ENCODE measurements at places on chromosomes 12 and 14. TPM values are rescaled to one million over a fixed set of nuclear protein-coding genes. Genes with fewer than 3 reads are reported as not detected.

The FAR2 gene
- total RNA-seq, result 1.1 TPM

The FAIM2 gene
- total RNA-seq, result 14.1 TPM

The TEP1 gene
- 10.3 TPM for total RNA-seq

The SCARB1 gene
- total RNA-seq, result 17.2 TPM

The PRB2 gene
- not detected for total RNA-seq

The RASAL1 gene
- total RNA-seq, result not detected

The PDZRN4 gene
- total RNA-seq, result not detected

The GLT1D1 gene
- total RNA-seq, result 1.5 TPM

The CNTN1 gene
- total RNA-seq, result 0.66 TPM

DNA sequence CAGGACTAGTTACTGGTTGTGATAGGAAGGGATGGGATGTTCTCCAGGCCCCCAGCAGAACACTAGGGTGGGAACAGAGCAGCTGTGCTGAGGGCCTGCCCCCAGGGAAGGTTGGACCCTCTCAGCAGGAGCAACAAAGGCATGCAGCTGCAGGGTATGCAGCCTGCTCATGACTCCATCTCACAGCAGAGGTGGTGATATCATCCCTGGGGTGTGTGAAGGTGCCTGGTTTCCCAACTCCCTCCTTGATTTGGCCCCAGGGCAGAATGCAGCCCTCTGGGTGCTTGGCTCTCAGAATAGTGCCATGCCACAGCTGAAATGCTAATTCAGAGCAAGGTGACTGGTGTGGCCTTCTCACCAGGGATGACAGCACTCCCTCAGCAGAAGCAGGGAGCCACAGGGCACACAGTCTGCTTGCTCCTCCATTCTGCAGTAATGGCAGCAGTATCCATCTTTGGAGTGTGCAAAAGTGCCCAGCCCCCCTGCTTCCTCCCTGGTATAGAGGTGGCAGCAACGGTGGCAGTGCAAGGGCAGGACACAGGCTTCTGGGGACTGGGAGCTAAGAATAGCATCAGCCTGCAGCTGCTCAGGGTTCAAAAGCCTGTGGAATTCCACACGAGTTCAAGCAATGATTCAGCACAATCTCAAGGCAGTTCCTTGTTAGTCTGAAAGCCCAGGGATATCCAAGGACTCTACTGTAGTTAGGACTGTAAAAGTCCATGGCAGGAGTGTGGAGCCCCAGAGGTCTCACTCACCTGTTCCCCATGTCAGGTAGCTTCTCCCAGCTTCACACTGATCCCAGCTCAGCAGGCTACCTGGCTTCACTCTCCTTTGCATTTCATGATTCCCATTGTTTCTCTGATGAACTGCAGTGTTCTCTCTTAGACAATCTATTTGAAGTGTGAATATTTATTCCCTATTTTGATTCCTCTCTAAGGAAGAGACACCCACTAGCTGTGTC is 298.1 kb upstream of the FOXG1 start:
- no peak for DNase-seq
- H3K36me3 ChIP-seq, result no peaks in the 10 kb centered on the region
- H3K4me3 ChIP-seq, result no peak overlapping the region
- H3K27ac ChIP-seq, result no peak overlapping the region

- H3K36me3 ChIP-seq, result no peaks in the 10 kb centered on the region
- H3K27me3 ChIP-seq, result no peaks in the 10 kb centered on the region
- no peak overlapping the region for H3K4me3 ChIP-seq
- no peaks in the 10 kb centered on the region for H3K4me1 ChIP-seq
- no peak overlapping the region for H3K27ac ChIP-seq
Measured at GRCh38 chr14:71527838-71528237, 404.4 kb upstream of the RGS6 start.

- peak overlapping the region; percentile 69 for H3K27ac ChIP-seq
- H3K4me3 ChIP-seq, result peak overlapping the region; percentile 75
- no peaks in the 10 kb centered on the region for H3K36me3 ChIP-seq
Measured at GRCh38 chr14:104140463-104141331, 2.3 kb downstream of the KIF26A start.

DNA sequence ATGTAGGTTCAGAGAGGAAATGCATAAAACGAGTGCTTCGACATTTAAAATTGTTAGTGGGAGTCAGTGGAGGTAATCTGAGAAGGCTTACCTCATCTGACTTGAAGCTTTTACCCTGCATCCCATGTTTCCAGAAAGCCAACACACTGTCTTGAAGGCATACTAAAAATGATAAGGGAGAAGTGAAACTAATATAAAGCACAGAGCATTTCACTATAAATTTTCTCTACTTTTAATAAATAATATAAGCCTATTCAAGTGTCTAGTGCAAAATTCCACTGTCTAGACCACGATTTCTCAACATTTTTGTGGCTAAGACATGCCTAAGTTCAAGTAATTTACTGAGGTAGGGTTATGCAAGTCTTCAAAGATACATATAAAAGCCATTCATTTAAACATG is 29.1 kb upstream of the CDKL1 start:
- no peaks in the 10 kb centered on the region for H3K4me1 ChIP-seq
- no peak overlapping the region for H3K27ac ChIP-seq
- no peak overlapping the region for H3K4me3 ChIP-seq
- DNase-seq, result no peak

GRCh38 chr12:127292736-127293135 is 974.2 kb upstream of the TMEM132C start:
- DNase-seq, result no peak
- H3K36me3 ChIP-seq, result no peaks in the 10 kb centered on the region
- H3K4me1 ChIP-seq, result no peaks in the 10 kb centered on the region
- H3K27me3 ChIP-seq, result no peaks in the 10 kb centered on the region

- DNase-seq, result no peak
- H3K27ac ChIP-seq, result no peak overlapping the region
- H3K4me3 ChIP-seq, result no peak overlapping the region
- no peaks in the 10 kb centered on the region for H3K27me3 ChIP-seq
Measured at GRCh38 chr12:116492703-116493324, 66.4 kb upstream of the MAP1LC3B2 start.

DNA sequence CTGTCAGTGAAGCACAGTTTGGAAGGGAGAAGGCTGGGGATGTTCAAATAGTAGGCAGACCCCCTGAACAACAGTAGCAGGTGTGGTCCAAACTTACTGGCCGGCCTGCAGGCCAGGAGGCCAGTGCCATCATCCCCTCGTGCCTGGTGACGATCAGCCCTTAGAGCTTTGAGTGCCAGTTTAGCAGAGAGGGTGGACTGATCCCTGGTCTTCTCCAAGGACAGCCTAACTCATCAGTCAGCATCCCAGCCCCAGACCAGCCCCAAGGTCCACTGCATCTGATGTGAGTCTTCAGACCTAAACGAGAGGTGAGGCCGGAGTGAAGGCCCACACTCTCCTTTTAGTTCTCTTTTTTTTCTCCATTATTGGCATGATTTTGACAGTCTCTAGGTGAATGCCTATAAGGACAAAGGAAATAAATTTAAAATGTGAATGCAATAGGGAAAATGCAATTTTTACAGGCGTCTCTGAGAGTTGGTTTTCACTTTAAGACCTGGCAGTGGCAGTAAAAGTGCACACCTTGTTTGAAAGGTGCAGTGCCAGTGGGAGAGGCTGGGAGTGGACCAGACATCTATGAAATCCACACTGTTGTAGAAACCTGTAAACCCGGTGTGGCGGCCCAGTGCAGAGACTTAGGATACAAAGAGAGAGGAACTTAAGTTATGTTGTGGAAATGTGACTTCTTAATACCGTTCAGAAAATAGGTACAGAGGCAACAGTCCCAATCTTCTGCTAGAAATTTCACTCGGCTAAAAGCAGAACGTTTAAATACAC is 311.2 kb downstream of the CACNA1C start:
- no peaks in the 10 kb centered on the region for H3K27me3 ChIP-seq
- H3K36me3 ChIP-seq, result no peaks in the 10 kb centered on the region
- H3K27ac ChIP-seq, result no peak overlapping the region
- H3K4me3 ChIP-seq, result no peak overlapping the region

DNA sequence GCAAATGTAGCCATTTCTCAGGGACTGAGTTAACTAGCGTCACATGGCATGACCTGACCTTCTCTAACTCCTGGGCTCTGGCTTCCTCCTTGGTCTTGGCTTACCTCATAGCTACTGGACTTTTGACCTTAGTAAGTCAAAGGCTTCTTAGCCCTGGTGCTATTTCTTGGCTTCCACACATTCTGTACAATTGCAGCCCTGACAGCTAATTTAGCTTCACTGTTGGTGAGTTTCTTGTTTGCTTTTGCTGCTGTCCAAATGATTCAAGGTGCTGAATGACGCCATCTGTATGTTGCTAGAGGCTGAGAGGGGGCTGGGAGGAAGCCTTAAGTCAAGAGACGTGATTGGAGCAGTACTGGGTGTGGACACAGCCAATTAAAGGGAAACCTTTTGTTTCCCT is 202.7 kb downstream of the PRKD1 start:
- no peaks in the 10 kb centered on the region for H3K36me3 ChIP-seq
- no peaks in the 10 kb centered on the region for H3K27me3 ChIP-seq
- H3K4me1 ChIP-seq, result no peaks in the 10 kb centered on the region
- no peak for DNase-seq
- H3K27ac ChIP-seq, result no peak overlapping the region

- no peak overlapping the region for H3K27ac ChIP-seq
- no peaks in the 10 kb centered on the region for H3K36me3 ChIP-seq
- no peak overlapping the region for H3K4me3 ChIP-seq
- no peak for DNase-seq
- H3K4me1 ChIP-seq, result no peaks in the 10 kb centered on the region
Measured at GRCh38 chr12:7451756-7452155, 7.8 kb upstream of the CD163L1 start.

DNA sequence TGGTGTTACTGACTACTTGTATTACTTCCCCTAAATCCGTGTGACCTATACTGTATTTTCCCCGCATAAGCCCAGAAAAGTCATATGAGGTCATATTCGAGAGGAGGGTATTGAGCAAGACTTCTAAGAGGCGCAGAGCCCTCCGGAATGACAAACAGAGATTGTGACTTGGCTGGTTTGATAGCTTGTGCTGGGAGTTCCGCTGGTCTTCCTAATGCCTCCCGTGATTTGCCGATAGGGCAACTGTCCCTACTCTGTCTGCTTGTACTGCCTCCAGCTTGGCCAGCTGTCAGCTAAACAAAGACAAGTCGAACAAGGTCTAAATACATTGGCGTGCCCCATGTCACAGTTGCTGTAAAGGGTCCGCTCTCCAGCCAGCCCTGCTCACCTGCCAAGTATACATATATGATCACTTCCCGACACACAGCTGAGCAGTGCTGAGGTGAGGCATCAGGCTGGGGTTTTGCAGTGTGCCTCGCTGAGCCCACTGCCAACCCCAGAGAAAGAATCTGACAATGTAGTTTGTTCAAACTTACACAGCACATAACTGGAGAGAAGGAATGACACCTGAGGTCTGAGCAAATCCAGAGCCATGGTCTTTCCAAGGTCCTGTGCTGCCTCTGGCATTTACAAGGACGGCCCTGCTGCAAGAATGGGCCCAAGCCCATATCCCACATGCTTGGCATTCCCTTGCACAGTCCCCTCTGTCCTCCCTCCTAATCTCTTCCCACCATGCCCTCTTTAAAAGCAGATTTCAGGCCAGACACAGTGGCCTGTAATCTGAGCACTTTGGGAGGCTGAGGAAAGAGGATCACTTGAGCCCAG is 23.7 kb downstream of the LGMN start:
- no peaks in the 10 kb centered on the region for H3K27me3 ChIP-seq
- no peak overlapping the region for H3K4me3 ChIP-seq
- peak overlapping the region; percentile 62 for H3K27ac ChIP-seq
- DNase-seq, result peak; percentile 37

- H3K4me1 ChIP-seq, result peaks cover 5% of the 10 kb centered on the region
- no peak overlapping the region for H3K27ac ChIP-seq
- H3K36me3 ChIP-seq, result no peaks in the 10 kb centered on the region
- DNase-seq, result no peak
- H3K27me3 ChIP-seq, result no peaks in the 10 kb centered on the region
- H3K4me3 ChIP-seq, result no peak overlapping the region
Measured at GRCh38 chr12:47850153-47851084, 30.7 kb upstream of the HDAC7 start.

DNA sequence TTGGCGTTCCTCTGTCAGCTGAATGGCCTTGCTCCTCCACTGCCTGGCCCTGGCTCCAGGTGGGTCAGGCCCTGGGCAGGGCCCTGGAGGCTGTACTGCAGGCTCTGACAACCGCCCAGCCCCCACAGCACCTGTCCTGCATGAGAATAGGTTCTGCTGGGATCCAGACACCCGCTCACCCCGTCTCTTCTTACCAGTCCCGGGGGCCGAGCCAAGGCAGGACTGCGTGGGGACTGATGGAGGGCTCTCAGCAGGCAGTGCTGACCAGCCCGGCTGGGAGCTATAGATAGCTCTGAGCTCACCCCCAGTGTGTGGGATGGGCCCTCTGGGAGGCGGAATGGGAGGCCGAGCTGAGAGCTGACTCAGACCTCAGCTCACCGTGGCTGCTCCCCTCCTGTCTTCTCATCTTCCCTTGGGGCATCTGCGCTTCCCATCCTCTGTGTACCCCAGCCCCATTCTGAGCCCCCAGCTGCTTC is 39.6 kb downstream of the TEAD4 start:
- H3K4me1 ChIP-seq, result peaks cover 8% of the 10 kb centered on the region
- peak overlapping the region; percentile 74 for H3K27ac ChIP-seq
- H3K36me3 ChIP-seq, result no peaks in the 10 kb centered on the region
- peak overlapping the region; percentile 35 for H3K4me3 ChIP-seq
- H3K27me3 ChIP-seq, result no peaks in the 10 kb centered on the region
- peak; percentile 87 for DNase-seq

GRCh38 chr12:51693569-51693968 is 102.5 kb downstream of the SCN8A start:
- no peak overlapping the region for H3K4me3 ChIP-seq
- peaks cover 6% of the 10 kb centered on the region for H3K4me1 ChIP-seq
- no peaks in the 10 kb centered on the region for H3K27me3 ChIP-seq
- no peak for DNase-seq
- no peaks in the 10 kb centered on the region for H3K36me3 ChIP-seq
- H3K27ac ChIP-seq, result no peak overlapping the region

GRCh38 chr12:3417937-3418462 is 73.0 kb upstream of the PRMT8 start:
- no peak for DNase-seq
- no peaks in the 10 kb centered on the region for H3K4me1 ChIP-seq
- peaks cover 13% of the 10 kb centered on the region for H3K27me3 ChIP-seq

DNA sequence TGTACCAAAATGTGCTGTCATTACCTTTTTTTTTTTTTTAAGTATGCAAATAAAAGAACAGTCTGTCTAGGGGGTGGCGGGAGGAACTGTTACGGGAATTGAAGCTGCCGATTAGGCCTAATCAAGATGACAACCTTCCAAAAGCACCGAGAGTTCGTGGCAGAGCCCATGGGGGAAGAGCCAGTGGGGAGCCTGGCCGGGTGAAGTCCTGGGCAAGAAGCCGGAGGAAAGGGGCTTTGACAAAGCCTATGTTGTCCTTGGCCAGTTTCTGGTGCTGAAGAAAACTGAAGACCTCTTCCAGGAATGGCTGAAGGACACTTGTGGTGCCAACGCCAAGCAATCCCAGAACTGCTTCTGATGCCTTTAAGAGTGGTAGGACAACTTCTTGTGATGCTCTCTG is 42.6 kb downstream of the ACTN1 start:
- H3K27ac ChIP-seq, result peak overlapping the region; percentile 88
- H3K27me3 ChIP-seq, result no peaks in the 10 kb centered on the region
- H3K4me1 ChIP-seq, result peaks cover 71% of the 10 kb centered on the region

GRCh38 chr12:52082988-52083637 is 3.6 kb downstream of the SMIM41 start:
- DNase-seq, result peak; percentile 72
- peak overlapping the region; percentile 75 for H3K27ac ChIP-seq
- H3K4me3 ChIP-seq, result no peak overlapping the region
- H3K36me3 ChIP-seq, result no peaks in the 10 kb centered on the region
- peaks cover 3% of the 10 kb centered on the region for H3K27me3 ChIP-seq

GRCh38 chr14:75825147-75825592 is 156.6 kb downstream of the TGFB3 start:
- H3K36me3 ChIP-seq, result no peaks in the 10 kb centered on the region
- H3K27ac ChIP-seq, result peak overlapping the region; percentile 76
- H3K4me3 ChIP-seq, result no peak overlapping the region
- H3K4me1 ChIP-seq, result peaks cover 9% of the 10 kb centered on the region
- DNase-seq, result no peak
- H3K27me3 ChIP-seq, result no peaks in the 10 kb centered on the region

Measured in heart left ventricle (tissue), 16 donors.